ENCODE measurements at places on chromosomes 6 and 20.

DNA sequence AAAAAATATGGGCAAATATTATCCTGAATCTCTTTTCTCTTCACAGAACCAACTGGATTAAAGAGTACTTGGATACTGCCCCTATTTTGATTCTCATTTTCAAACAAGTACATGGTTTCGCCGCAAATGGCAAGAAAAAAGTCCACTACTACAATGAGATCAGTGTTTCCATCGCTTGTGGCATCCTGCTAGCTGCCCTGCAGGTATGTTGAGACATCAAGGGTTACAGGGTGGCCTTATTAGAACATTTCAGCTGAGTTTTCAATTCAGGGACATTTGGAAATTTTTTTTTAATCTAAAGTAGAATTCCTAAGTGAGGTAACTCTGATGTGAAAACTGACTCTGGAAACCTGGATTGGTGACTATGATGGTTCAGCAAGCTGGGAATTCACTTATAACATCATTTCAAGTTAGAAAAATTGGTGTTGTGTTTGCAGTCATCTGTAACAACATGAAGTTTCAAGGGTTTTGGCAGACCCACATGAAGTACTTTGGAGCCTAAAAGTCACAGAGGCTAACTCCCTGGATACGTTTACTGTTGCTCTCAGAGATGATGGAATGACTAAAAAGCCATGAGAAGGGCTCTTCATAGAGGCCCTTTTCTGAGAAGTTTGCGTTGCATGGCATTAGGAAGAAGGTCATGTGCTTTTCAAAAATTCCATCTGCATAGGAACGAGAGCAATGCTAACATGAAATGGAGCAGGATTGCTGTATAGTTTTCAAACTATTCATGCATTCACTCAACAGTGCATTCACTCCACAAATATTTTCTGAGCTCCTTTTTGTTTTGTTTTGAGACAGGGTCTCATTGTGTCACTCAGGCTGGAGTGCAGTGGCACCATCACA is 25.5 kb downstream of the IYD start:
- no peak for DNase-seq

GRCh38 chr6:147625946-147626345 is 117.5 kb downstream of the SAMD5 start:
- DNase-seq = no peak

DNA sequence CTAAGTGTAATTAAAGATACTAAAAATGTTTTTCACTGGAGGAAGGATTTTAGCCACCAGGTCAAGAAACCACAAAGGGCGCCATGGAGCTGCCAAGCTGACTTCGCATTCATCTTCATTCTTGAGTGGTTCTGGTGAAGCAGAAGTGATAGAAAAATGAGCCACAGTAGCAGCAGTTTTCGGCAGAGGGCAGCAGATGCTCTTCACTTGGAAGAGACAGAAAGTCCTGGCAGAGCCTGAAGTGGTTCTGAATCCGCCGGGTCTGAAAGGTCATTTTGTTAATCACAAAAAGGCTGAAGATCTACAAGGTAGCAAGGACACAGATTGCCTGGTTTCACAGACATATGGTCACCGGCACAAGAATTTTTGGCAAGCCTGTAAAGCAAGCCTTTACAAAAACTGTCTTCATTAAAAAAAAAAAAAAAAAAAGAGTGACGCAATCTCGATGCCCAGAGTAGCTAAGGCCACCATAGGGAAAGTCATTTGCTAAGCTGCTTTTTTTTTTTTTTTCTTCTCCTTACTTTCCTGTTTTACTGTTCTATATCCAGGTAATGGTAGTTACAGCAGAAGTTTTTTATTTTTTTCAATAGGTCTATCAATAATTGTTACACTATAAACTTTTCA is 345.1 kb upstream of the AGPAT4 start:
- DNase-seq = no peak

- DNase-seq = no peak
Measured at GRCh38 chr6:143061597-143062385, 1.1 kb downstream of the AIG1 start.

- no peak for DNase-seq
Measured at GRCh38 chr6:111730864-111731263, 125.2 kb upstream of the TRAF3IP2 start.

DNA sequence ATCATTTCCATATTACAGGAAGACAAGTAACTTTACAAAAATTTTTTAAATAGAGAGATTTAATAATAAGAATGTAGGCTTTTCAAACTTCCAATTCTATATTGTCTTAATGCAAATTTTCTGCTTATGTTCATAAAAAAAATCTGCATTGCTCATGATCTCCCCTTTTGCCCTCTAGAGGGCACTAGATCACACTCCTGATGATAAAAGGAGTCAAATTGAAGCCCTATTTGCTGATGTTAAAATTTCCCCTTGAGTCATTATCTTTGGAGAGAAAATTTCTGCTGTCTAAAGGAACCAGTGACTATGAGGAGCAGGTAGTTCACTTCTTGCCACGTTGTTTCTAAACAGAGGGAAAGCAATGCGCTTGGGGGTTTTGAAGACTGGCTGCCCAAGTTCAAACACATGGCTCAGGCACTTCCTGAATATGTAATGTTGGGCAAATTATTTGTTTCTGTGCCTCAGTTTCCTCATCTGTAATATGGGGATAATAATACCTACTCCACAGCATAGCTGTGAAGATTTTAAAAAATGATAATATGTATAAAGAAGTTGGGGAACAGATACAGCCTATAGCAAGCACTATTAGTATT is 874.2 kb downstream of the TFAP2A start:
- peak; percentile 7 for DNase-seq

DNA sequence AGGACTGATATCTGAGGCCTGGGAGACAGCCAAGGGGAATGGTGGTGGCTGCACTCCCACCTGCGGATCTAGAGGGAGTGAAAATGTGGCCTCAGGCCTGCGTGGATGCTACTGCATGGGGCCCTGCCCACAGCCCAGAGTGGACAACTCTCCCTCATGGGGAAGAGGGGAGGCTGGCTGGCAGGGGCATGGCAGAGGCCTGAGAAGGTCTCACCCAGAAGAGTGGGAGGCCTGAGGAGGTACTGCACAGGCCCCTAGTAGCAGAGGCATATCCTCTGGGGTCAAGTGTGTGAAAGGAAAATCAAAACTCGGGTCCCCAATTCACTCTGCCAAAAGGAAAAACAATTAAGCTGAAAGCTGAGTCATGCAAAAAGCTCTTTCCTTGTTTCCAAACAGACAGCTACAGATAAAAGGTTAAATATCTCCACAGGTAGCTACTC is 158.2 kb downstream of the AKAP7 start:
- no peak for DNase-seq
